ENCODE measurements at places on chromosomes 12 and 14. TPM values are rescaled to one million over a fixed set of nuclear protein-coding genes. Genes with fewer than 3 reads are reported as not detected.

GRCh38 chr12:119179335-119180021, 747 bp downstream of the HSPB8 start:
- H3K36me3 ChIP-seq: no peaks in the 10 kb centered on the region
- H3K27ac ChIP-seq: no peak overlapping the region
- peaks cover 3% of the 10 kb centered on the region for H3K4me1 ChIP-seq
- DNase-seq: peak; percentile 80

DNA sequence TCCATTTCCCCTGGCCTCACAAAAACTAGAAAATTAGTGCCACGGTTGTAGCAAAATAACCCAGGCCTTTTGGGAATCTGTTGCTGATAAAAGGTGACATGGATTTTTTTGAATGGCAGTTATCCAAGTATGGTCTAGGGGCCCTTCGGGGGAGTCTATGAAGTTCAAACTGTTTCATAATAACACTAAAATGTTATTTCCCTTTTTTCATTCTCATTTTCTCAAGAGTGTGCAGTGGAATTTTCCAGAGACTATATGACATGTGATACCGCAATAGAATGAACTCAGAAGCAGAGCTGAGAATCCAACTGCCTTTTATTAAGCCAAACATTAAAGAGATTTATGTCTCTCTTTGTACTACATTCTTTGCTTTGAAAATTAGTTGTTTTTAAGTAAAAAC, 26.9 kb downstream of the GSTZ1 start:
- no peaks in the 10 kb centered on the region for H3K27me3 ChIP-seq
- peaks cover 20% of the 10 kb centered on the region for H3K36me3 ChIP-seq
- peaks cover 9% of the 10 kb centered on the region for H3K4me1 ChIP-seq

DNA sequence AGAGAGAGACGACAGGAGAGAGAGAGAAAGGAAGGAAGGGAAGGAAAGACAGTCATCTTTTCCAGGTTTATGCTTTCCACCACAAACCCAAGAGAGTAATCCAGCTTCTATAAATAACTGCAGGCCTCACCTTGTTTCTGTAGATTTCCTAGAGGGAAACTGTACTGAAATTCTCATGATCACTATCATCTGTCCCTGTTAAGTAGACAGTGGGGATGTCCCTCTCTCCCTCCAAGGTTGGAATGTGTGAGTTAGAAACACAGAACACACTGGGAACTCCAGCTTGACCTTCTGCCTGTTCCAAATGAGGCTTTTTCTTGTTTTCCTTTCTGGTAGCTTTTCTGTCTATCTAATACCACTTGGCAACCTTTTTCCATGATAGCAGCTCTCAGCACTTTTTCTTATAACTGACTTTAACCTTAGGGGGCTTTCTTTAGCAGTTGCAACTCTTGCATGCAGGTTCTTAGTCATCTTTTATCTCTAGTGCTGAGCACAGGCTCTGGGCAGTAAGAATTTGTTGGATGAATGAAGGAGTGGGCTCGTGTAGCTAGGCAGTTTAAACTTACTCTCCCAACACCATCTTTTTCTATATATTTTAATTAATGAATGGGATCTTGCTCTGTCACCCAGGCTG, 22.8 kb upstream of the FBXO33 start:
- H3K4me3 ChIP-seq: no peak overlapping the region
- H3K27ac ChIP-seq: no peak overlapping the region
- no peaks in the 10 kb centered on the region for H3K4me1 ChIP-seq
- H3K36me3 ChIP-seq: no peaks in the 10 kb centered on the region
- H3K27me3 ChIP-seq: no peaks in the 10 kb centered on the region

GRCh38 chr12:52233462-52234207, 592 bp downstream of the KRT7 start:
- H3K27ac ChIP-seq: no peak overlapping the region
- peak overlapping the region; percentile 79 for H3K4me3 ChIP-seq
- H3K4me1 ChIP-seq: peaks cover 12% of the 10 kb centered on the region

DNA sequence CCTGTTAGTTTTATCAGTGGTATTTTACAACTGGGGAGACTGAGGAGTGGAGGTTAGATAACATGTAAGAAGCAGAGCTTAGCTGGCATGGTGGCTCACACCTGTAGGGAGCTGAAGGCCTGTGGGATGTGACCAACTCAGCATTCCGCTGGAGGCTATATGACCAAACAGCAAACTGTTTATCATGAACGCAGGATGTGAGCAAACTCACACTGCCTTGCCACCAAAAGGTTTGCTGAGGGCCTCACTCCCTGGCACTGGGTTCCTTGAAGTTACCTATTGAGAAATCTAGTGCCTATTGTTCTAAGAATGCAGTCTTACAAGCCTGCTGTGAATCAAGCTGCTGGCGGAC, 23.4 kb downstream of the JKAMP start:
- no peaks in the 10 kb centered on the region for H3K4me1 ChIP-seq
- no peaks in the 10 kb centered on the region for H3K27me3 ChIP-seq
- no peak for DNase-seq

- DNase-seq: peak; percentile 94
- no peaks in the 10 kb centered on the region for H3K36me3 ChIP-seq
- H3K4me1 ChIP-seq: peaks cover 3% of the 10 kb centered on the region
- no peak within 1 kb of the TSS for H3K27ac ChIP-seq
Measured at GRCh38 chr12:81077686-81078441, at the start of gene ACSS3. Gene ACSS3, plus strand, starts transcription at chr12:81078079. Its CDS starts 42 bp downstream, at chr12:81078121.

DNA sequence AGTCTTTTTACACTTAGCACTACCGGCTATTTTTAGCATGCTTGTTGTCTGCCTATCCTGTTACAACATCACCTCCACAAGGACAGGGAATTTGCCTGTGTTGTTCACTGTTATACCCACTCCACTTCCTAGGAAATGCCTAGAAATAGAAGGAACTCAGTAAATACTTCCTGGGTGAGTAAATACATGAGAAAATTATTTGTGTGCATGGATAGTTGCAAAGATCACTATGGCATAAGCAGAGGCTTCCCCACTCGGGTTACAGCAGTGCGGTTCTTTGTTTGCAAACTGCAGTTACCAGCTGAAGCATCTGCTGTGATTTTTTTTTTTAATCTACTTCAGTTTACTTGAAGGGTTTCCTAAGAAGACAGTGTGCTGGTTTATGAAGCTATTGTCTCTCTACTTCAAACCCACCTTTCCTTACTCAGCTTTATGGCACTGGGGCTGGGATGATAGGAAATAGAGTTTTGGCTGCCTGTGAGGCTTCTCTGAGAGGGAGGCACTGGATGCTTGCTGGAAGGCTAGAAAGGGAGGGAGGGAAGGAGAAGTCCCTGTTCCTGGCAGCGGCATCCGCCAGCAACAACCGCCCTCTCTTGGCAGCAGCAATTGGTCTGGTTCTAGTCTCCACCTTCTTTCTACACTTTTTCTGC, 29.0 kb downstream of the PDE6H start:
- H3K27ac ChIP-seq: no peak overlapping the region
- peak; percentile 76 for DNase-seq
- no peak overlapping the region for H3K4me3 ChIP-seq
- no peaks in the 10 kb centered on the region for H3K36me3 ChIP-seq
- H3K27me3 ChIP-seq: no peaks in the 10 kb centered on the region

DNA sequence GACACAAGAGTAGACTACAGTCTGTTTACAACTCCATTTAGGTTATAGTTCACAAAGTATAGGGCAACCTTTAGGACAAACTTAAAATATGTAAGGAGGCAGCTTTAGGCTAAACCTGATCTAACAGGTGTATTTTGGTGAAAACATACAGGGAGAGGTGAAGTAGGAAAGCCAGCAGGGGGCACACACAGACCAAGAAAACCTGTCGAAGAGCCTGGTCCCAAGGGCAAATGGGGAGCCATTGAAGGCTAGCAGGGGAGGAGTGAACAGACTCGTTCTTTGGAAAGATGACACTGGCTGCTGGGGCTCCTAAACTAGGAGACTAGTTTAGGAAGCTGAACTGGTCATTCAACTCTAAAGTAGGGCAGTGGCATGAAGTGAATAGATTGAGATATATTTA, 138.8 kb upstream of the WSCD2 start:
- H3K27me3 ChIP-seq: no peaks in the 10 kb centered on the region
- DNase-seq: peak; percentile 80
- no peak overlapping the region for H3K4me3 ChIP-seq
- no peaks in the 10 kb centered on the region for H3K4me1 ChIP-seq

DNA sequence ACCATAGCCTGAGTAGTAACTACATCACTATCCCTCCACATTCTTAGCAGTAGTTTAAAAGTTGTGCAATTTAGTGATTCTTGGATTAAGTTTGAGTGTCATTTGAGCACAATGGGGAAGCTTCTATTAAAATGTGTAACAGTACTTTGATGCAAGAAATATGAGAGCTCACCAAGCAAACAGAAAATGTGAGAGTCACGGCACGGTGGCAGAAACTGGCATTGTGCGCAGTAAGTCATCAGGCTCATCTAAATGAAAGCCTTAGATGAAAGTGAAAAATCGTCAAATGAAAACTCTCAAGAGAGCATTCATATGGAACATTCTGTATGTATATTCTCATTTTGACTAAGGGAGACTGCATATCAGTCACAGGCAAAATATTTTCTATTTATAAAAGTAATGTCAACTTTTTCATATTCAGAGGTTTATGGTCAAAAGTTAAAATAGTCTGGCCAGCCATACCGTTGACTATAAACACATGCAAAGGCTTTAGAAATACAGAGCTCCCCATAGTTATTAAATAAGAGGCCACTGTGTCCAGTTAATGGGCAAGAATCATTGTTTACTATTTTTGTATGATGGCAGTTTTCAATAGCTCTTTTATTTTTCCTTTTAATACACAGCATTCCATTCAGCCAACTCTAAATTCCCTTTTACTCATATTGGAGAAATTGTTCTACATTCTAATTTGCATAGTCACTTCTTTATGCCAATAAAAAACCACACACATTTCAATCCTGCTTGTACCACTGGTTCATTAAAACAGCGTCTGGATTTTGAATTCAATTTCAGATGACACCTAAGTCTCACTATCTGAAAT, 167.9 kb downstream of the PRKD1 start:
- H3K4me3 ChIP-seq: no peak overlapping the region
- H3K27ac ChIP-seq: no peak overlapping the region
- H3K4me1 ChIP-seq: no peaks in the 10 kb centered on the region
- H3K36me3 ChIP-seq: no peaks in the 10 kb centered on the region

GRCh38 chr12:20830456-20830855, 20.0 kb downstream of the SLCO1B3 start:
- no peaks in the 10 kb centered on the region for H3K27me3 ChIP-seq
- no peaks in the 10 kb centered on the region for H3K36me3 ChIP-seq
- H3K27ac ChIP-seq: no peak overlapping the region
- H3K4me3 ChIP-seq: no peak overlapping the region
- H3K4me1 ChIP-seq: no peaks in the 10 kb centered on the region

GRCh38 chr12:108345716-108346633, 6.9 kb upstream of the CMKLR1 start:
- 0 out of 3 replicates have a peak overlapping the region, but pooled peaks have one; percentile 19 for H3K4me3 ChIP-seq
- H3K27ac ChIP-seq: no peak overlapping the region
- no peaks in the 10 kb centered on the region for H3K36me3 ChIP-seq
- H3K4me1 ChIP-seq: no peaks in the 10 kb centered on the region

GRCh38 chr12:56079723-56080555, at the start of gene ERBB3:
Gene ERBB3, plus strand, starts transcription at chr12:56080165. Its CDS starts 136 bp downstream, at chr12:56080301.
- H3K27me3 ChIP-seq: no peaks in the 10 kb centered on the region
- peak within 1 kb of the TSS; percentile 83 for H3K4me3 ChIP-seq
- H3K36me3 ChIP-seq: peaks cover 15% of the 10 kb centered on the region
- H3K27ac ChIP-seq: peak within 1 kb of the TSS; percentile 29

GRCh38 chr12:72832024-72832423, 559.9 kb downstream of the TRHDE start:
- H3K27ac ChIP-seq: no peak overlapping the region
- H3K4me3 ChIP-seq: no peak overlapping the region
- H3K27me3 ChIP-seq: no peaks in the 10 kb centered on the region
- no peaks in the 10 kb centered on the region for H3K4me1 ChIP-seq
- DNase-seq: no peak
- no peaks in the 10 kb centered on the region for H3K36me3 ChIP-seq

DNA sequence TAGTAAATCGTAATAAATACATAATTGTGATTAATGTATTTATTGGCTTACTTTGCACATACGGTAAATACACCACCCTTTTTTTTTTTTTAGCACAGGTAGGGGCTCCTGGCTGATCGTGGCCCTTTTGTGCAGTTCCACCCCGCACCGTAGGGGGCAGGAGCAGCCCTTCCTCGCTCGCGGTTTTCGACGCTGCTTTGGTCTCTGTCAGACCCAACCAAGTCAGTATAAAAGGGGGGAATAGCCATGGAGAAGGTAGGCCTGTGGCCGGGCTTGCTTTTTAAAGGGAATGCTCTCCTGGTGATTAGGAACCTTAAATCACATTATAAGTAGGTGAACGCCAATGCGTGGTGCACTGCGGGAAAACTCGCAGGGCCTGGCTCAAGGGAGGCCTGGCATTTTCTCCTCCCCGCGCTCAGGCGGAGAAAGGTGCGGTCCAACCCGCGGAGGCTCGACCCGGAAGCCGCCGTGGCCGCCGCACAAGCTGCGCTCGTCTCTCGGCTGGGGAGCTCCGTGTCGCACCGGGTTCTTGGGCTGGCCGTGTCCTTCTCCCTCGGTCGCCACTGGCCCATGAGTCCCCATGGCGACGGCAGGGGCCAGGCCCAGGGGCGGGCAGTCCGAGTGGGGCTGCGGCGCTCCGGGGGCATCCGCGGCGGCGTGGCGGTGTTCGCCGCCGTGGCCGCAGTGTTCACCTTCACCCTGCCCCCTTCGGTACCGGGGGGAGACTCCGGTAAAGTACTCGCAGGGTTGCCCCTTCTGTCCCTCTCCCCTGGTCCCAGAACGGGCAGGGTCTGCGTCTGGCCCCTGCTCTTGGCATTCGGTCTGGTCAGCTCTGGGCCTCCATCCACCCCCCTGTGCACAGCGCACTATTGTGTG, at the start of gene TMEM260:
TSS of gene TMEM260 (plus strand) at position 454 of the 876 bp plus-strand sequence. CDS start at position 571, 117 bp downstream.
- no peaks in the 10 kb centered on the region for H3K27me3 ChIP-seq
- peak; percentile 89 for DNase-seq
- peak within 1 kb of the TSS; percentile 79 for H3K4me3 ChIP-seq
- H3K27ac ChIP-seq: peak within 1 kb of the TSS; percentile 37

DNA sequence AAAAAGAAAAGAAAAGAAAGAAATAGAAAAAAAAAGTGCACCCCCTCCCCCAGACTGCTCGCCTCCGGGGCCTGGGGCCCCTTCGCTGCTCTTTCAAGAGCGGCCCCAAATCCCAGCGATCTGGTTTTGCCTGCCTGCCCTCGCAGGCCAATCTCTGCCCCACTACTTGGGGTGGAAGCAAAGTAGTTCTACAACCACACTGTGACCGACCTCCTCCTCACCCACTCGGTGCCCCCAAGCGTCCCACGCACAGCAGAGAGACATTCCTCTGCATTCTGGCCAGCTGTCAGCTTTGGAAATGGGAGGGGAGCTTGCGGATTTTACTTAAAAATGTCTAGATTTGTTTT, 2.4 kb upstream of the TBX3 start:
- DNase-seq: no peak
- no peaks in the 10 kb centered on the region for H3K4me1 ChIP-seq
- H3K4me3 ChIP-seq: peak overlapping the region; percentile 80
- no peaks in the 10 kb centered on the region for H3K36me3 ChIP-seq
- H3K27ac ChIP-seq: no peak overlapping the region
- peaks cover 86% of the 10 kb centered on the region for H3K27me3 ChIP-seq

Gene KRT83
- not detected for total RNA-seq

Gene NID2
- 6.6 TPM for total RNA-seq

Gene SMIM41
- not detected for total RNA-seq

Gene COCH
- total RNA-seq: 25.8 TPM
